ENCODE measurements at places on chromosomes 5 and 9. TPM values are rescaled to one million over a fixed set of nuclear protein-coding genes. Genes with fewer than 3 reads are reported as not detected.

GRCh38 chr5:60055168-60055567 is 161.6 kb upstream of the PDE4D start:
- no peak for DNase-seq

- DNase-seq, result no peak
These were observed 52.1 kb downstream of the AQP7 start for GRCh38 chr9:33350310-33350709.

DNA sequence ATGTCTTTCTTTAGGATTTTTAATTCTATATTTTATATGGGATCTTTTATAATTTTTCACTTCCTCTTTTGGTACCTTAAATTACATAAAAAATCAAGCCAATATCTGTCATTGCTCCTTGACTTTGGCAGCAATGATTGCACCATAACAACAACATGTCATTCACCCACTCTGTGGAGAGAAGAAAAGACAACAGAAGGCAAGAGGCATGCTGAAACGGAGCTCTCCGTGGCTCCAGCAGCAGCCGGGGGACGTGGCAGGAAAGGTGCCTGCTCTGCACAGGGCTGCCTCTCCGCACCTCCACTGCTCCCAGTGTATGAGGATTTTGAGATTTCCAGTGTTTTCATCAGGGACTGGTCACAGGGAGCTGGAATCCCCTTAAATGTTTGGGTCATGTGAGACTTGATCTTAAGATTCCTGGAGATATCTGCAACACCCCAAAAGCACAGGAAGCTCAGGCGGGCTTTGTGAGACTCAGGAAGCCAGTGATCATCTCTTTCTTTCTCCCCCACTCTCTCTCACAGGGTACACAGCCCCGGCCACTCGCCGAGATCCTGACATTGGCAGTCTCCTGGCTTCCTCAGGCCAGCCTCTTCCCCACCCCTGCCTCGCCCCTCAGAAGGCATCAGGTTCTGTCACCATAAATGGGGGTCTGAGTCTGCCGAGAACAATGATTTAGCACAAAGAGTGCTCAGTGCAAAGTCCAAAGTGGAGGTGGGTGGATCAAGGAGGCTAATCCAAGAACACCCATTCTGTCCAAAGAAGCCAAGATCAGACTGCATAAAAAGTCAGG is 74.6 kb downstream of the ACTL7B start:
- DNase-seq, result no peak

The SGCD gene
- 0.32 TPM for total RNA-seq

The PCDHA7 gene
- not detected for total RNA-seq

- DNase-seq, result peak; percentile 9
These were observed 47.6 kb upstream of the GRHPR start for GRCh38 chr9:37374892-37375291.

The TRIM7 gene
- 1.2 TPM for total RNA-seq

The ZNG1F gene
- total RNA-seq, result 8.3 TPM

DNA sequence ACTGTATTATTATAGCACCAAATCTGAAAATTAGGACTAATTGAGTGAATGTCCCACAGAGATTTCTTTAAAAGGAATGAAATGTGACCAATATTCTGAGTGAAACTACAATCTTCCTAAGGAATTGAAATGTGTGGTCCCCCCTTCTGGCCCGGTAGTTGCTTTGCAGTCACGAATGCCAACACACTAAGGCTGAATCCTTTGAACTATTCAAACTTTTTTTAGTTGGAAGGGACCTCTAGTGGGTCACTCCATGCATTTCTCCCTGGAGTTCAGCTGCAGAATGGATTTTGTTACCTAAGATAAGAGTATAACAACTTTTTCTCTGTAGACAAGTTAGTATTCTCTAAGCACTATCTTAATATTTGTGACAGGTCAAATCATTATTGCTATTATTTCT is 2.8 kb downstream of the CDH6 start:
- no peak for DNase-seq

DNA sequence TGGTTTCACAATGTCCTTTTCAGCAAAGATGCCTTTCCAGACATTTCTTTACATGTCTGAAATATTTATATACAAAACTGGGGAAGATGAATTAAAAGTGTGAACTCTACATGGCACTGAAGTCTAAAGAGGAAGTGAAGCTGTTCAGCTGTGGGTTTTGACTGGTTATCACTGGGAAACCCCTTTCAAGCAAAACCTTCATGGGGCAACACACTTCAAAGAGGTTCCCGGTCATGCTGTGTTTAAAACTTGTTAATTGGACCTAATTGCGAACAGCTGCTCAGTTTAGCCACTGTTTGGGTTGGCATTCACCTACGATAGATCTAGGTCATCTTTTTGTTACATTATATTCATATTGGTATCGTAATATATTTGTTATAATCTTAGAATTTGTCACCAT is 20.0 kb upstream of the GDNF start:
- no peak for DNase-seq

DNA sequence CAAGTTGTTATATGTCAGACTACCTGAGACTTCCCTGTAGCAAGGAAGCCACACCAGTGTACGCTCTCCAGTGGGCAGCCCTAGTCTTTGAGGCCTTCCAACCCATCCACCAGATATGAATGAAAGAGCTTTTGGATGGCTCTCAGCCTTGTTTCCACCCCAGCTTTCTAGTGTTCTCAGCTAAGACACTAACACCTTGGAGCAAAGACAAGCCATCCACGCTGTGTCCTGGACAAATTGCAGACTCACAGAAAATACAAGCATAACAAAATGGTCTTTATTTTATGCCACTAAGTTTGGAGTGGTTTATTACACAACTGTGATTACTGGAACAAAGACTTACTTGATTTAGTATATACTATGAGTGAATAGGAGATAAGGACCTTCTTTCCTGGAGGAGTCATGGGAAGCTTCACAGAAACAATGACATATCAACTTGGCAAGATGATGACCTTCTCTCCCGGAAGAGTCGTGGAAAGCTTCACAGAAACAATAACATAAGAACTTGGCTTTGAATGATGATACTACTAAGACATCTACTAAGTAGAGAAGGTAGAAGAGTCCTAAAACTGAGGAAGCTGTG is 134.0 kb upstream of the VCAN start:
- no peak for DNase-seq

The NDST1 gene
- total RNA-seq, result 4.3 TPM

The IFNA2 gene
- total RNA-seq, result not detected

GRCh38 chr5:31433229-31433628 is 98.7 kb downstream of the DROSHA start:
- no peak for DNase-seq

The TPPP gene
- 1.3 TPM for total RNA-seq

DNA sequence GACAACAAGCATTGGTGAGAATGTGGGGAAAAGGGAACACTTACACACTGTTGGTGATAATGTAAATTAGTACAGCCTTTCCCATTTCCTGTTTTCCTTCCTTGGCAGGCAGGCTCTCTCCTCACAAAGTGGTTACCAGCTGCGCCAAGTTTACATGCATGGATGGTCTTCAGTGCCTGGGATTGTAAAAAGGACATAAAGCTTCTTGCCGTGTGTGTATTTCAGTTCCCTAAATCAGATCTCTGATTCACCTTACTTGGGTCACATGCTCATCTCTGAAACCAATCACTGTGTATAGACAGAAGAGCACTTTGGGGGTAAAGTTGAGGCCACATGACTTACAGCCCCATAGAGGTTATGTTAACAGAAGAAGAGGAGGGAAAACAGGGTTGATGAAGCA is 92.8 kb downstream of the CAVIN4 start:
- DNase-seq, result no peak

The PTGES gene
- total RNA-seq, result 0.39 TPM

- no peak for DNase-seq
These were observed 103.2 kb upstream of the SPATA31D4 start for GRCh38 chr9:81824802-81825730.

The MYOZ3 gene
- not detected for total RNA-seq

- no peak for DNase-seq
These were observed 71.5 kb downstream of the WNK2 start for GRCh38 chr9:93255494-93255867.

The FOXD4L4 gene
- total RNA-seq, result not detected

DNA sequence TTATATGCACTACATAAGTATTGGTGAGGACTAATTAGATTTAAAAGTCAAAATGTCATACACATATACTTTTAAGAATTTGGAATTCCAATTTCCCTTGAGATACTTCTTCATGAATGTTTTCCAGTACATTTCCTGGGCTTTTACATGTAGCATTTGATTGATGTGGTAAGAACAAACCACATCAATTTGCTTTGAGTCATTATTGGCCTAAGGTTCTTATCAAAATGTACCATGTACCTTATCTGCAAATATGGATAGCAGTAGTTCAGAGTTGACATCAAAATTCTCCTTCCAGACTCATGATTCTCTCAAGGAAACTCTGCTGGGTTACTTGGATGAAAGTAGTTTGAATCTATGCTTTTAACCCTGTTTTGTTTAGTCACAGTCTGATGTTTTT is 2.5 kb downstream of the CAST start:
- no peak for DNase-seq

- no peak for DNase-seq
These were observed 11.2 kb downstream of the CDHR2 start for GRCh38 chr5:176560364-176560763.

DNA sequence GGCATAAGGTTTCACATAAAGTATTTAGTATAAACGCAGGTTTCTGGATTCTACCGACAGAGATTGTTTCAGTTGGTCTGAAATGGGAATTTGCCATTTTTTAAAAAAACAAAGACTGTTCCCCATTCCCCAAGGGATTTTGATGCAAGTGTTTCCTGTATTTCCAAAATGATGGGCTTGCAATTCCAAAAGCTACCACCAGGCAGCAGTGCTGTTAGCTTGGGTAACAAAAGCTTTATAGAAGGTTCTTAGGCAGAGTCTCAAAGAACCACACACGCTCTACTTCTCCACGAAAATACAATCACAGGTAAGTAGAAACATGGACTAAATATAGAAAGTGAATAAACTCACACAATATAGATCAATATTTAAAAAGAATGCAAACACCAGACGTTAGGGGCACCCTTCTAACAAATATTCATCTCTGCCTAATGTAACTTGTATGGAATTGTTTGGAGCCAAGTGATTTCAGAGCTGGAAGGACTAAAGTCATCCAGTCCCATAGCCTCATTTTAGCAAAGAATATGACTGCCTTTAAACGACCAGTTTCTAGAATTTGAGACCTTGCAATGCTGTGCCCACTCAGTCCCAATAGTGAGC is 154.3 kb downstream of the SPOCK1 start:
- no peak for DNase-seq

GRCh38 chr5:109859537-109859936 is 169.8 kb downstream of the MAN2A1 start:
- no peak for DNase-seq

GRCh38 chr5:37120270-37120669 is 128.9 kb downstream of the CPLANE1 start:
- DNase-seq, result no peak

DNA sequence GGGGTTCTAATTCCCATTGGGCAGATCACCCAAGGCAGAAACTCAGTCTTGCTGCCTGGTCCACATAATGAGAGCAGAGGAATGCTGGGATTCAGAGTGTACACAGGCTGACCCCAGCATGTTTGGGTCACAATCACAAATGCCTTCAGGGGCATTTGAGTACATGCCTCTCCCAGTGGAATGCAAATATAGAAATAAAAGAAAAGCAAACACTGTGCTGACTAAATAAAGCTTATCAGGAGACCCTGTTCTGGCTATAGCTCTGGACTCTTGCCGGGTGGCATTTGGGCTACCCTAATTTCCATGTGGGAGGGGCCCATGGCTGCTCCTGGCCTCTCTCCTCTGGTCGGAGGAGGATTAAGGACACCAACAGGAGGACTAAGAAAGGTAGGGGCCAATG is 121.4 kb downstream of the DOCK8 start:
- DNase-seq, result no peak

DNA sequence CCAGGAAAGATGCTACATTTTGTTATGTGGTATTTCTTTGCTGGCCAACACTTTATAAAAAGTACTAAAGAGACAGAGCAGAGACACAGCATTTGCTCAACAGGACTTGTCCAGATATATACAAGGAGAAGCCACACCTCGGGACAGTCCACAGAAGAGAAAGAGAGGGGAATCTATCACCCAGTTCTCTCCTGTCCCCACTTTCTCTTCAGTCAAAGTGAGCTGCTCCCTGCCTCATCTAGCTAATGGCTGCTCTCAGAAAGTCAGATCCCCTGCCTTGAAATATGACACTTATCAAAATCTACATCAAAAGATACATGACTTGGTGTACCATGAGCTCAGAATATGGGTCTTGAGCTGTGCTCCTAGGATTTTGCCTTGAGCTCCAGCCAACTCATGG is 86.7 kb upstream of the SPDL1 start:
- no peak for DNase-seq

The PLAC8L1 gene
- 0.45 TPM for total RNA-seq

DNA sequence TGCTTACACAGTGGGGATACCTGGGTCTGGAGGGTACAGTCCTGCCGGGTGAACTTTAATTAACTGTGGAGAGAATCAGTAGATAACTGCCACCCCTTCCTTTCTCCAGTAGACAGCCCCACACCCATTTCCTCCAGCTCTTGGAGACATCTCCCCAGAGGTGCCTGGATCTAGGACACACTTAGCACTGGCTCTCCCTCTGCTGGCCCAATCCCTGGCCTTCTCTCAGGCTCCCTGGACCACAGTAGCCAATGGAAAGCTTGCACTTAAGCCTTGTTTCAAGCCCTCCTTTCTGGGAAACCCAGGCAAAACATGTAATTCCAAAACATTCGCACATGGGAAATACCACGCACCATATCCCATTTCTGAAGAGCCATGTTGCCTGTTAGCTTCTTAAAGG is 169.2 kb upstream of the GAS1 start:
- no peak for DNase-seq

- DNase-seq, result no peak
These were observed 46.0 kb downstream of the ADAMTS19 start for GRCh38 chr5:129506086-129506485.

DNA sequence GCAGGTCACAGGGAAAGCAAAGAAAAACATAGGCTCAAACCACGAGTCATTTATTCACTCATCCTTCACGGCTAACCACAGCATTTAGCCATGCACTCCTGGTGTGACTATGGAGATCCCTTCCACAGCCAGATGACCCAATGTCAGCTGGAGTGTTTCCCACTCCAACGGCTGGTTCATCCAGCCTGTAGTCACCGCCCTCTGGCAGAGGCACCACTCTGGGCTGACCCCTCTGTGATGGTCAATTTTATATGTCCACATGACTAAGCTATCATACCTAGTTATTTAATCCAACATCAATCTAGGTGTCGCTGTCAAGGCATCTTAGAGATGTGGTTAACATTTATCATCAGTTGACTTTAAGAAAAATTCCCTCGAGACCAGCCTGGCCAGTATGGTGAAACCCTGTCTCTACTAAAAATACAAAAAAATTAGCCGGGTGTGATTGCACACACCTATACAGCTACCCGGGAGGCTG is 9.5 kb upstream of the PHF19 start:
- no peak for DNase-seq

The SIT1 gene
- total RNA-seq, result not detected

The RASGEF1C gene
- not detected for total RNA-seq

GRCh38 chr9:21554813-21555212 is 72.7 kb upstream of the IFNE start:
- DNase-seq, result no peak

DNA sequence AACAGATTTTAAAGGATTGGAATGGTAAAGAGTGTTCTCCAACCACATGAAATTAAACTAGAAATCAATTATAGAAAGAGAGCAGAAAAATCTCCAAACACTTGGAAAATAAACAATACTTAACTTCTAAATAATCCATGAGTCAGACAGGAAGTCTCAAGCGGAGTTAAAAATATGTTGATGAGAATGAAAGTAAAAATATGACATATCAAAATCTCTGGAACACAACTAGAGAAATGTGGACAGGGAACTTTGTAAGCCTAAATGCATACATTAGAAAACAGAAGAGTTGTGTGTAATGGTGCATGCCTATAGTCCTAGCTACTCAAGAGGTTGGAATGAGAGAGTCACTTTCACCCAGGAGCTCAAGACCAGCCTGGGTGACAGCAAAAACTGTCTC is 47.9 kb upstream of the ZNF618 start:
- DNase-seq, result no peak

All from natural killer cell (primary cell).